ENCODE measurements at places on chromosomes 12 and 14. TPM values are rescaled to one million over a fixed set of nuclear protein-coding genes. Genes with fewer than 3 reads are reported as not detected.

HEBP1 gene
- total RNA-seq, result 15.3 TPM

GARIN6 gene
- not detected for total RNA-seq

DIO3 gene
- 0.16 TPM for total RNA-seq

AGAP2 gene
- 0.73 TPM for total RNA-seq

NKX2-8 gene
- not detected for total RNA-seq

CD4 gene
- 3.2 TPM for total RNA-seq

SERPINA1 gene
- total RNA-seq, result not detected

LRCOL1 gene
- total RNA-seq, result not detected

TMTC2 gene
- 20.5 TPM for total RNA-seq

ADAMTS20 gene
- total RNA-seq, result 0.12 TPM

APOF gene
- total RNA-seq, result not detected

SERPINA5 gene
- not detected for total RNA-seq

FAM181A gene
- not detected for total RNA-seq

SLC38A4 gene
- total RNA-seq, result 11.0 TPM

TEX52 gene
- total RNA-seq, result not detected

RBMS2 gene
- 26.0 TPM for total RNA-seq

PPFIA2 gene
- total RNA-seq, result 2.7 TPM

FLRT2 gene
- total RNA-seq, result 62.5 TPM

INTS13 gene
- 26.9 TPM for total RNA-seq

ARHGDIB gene
- 3.2 TPM for total RNA-seq

RPS6KA5 gene
- 2.4 TPM for total RNA-seq

WNK1 gene
- 112 TPM for total RNA-seq

PRICKLE1 gene
- 2.6 TPM for total RNA-seq

INSM2 gene
- not detected for total RNA-seq

ESRRB gene
- not detected for total RNA-seq

PPP1R1A gene
- not detected for total RNA-seq

PIGH gene
- 14.8 TPM for total RNA-seq

DIO2 gene
- 5.8 TPM for total RNA-seq

FSCB gene
- not detected for total RNA-seq

LRTM2 gene
- not detected for total RNA-seq

IKBIP gene
- 47.1 TPM for total RNA-seq

HOXC4 gene
- total RNA-seq, result 0.24 TPM

TECPR2 gene
- 20.3 TPM for total RNA-seq

KLRG1 gene
- 0.61 TPM for total RNA-seq

OLR1 gene
- 0.24 TPM for total RNA-seq

KRT71 gene
- not detected for total RNA-seq

MANSC4 gene
- not detected for total RNA-seq

SLC35F4 gene
- total RNA-seq, result not detected

SERPINA4 gene
- not detected for total RNA-seq

FAIM2 gene
- total RNA-seq, result 0.97 TPM

PLA2G1B gene
- not detected for total RNA-seq
